ENCODE measurements at places on chromosomes 3 and 15.

GRCh38 chr3:61914276-61914675, 352.9 kb downstream of the PTPRG start:
- no peak for DNase-seq

- DNase-seq, result peak; percentile 9
These were observed 733 bp downstream of the RNF111 start for GRCh38 chr15:58988006-58988785.

DNA sequence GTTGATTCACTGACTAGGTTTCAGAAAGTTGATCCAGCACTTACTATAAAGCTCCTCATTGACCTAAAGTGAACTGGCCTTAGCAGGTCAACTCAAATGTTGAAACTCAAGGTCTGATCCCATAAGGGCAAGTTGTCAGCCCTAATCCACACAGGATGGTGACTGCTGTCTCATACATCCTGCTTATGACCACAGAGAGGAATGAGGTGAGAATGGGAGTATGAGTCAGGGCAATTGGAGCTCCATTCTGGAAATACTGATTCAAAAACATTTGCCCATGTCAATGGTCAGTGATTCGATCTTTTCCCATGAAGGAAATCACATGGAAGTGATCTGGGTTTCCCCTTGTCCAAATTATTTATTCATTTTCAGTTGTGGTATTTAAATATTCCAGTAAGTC, 78.7 kb downstream of the ZNF385D start:
- DNase-seq, result no peak

DNA sequence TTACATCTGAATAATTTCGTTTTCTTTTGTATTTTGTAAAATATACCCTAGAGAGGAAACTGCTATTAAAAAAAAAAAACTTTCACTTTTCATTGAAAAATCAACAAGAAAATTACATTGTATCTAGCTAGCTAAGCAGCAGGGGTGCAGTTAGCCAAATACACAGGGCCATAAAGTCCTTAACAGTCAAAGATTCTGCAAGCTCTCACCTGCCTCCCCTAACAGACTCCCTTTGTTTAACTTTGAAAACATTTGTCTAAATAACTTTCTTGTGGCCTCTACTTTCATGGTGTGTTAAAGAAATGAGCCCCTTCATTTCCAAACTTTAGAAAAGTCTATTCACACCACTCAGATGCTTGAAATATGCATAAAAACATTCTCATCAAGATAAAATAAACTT, 23.3 kb downstream of the CBLB start:
- DNase-seq, result no peak

GRCh38 chr3:61802772-61803171, 241.4 kb downstream of the PTPRG start:
- DNase-seq, result no peak

DNA sequence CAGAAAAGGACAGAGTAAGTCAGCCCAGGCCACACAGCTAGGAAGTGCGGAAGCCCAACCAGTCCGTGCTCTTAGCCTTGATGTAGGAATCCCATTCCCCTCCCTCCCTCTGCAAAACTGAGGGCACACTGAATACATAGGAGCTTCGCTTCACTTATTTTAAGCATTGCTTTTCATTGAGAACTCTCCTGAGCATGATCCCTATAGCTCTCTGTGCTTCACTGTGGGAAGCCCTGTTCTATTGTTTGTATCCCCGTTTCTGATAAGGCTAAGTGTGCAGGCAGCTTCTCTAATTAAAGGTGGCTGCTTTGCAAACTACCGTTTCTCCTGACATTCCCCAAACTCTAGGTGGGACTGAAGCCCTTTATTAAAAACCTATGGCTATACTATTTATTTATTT, 29.9 kb downstream of the IL5RA start:
- no peak for DNase-seq

DNA sequence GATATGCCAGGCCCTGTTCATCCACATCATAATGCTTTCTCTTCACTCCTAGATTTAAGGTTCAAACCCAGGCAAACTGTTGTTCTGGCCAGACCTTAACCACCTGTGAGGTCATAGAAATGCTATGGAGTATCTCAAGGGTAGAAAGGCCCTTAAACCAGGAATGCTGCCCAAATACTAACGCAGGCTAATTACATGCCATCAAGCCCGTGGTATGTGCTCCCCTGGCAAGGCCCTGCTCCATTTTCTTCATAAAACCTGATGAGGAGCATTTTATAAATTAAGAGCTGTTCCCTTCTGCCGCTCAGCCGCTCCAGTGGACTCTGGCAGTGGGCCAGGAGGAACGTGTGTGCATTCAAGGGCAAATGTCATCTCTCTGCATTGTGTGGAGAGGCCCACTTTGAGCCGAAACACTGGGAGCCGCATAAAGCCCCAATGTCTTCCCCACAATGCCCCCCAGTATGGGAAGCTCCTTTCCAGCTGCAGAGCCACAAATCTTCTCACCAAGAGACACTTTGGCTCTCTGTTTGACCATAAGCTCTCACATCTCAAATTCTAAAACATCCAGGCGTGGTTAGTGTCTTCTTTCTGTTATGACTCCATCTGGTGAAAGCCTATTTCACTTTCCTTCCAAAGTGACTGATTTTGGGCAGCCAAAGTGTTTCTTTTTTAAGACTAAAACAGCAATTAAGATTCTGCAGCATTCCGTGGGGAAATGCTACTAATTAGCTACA, 210.8 kb upstream of the NR2E3 start:
- no peak for DNase-seq

DNA sequence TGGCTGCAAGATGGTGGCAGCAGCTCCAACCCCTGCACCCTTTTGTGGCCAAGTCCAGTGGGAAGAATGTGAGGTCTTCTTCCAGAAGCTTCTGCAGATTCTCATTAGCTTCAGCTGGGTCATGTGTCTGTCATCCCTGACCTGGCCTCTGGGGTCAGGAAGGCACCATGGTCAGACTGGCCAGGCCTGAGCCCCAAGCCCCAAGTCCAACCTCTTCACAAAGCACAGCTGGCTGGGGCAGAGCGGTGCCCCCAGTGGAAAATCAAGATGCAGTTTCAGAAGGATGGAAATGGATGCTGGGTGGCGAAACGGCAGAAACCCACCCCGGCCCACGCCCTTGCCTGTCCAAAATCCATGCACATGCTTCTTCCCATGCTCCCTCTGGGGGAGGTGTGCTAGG, 15.9 kb upstream of the GATA2 start:
- DNase-seq, result no peak

DNA sequence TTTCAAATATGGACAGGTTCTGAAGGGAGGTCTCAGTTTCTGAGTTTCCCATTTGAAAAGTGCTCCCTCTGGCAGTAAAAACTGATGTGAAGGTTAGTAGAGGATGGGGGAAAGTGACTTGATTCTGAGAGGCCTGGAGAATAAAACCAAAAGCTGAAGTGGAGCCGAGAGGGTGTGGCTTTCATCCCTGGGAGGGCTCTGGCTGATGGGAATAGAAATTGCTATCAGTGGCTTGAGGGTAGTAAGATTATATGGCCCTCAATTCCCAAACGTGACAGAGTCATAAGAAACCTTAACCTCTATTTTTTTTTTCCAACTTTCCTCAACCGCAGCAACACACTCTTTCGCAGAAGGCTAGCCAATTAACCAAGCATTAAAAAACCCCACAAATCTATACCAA, 185.9 kb downstream of the MEIS2 start:
- DNase-seq, result no peak

GRCh38 chr3:194512895-194513601, 26.2 kb upstream of the ATP13A3 start:
- no peak for DNase-seq

DNA sequence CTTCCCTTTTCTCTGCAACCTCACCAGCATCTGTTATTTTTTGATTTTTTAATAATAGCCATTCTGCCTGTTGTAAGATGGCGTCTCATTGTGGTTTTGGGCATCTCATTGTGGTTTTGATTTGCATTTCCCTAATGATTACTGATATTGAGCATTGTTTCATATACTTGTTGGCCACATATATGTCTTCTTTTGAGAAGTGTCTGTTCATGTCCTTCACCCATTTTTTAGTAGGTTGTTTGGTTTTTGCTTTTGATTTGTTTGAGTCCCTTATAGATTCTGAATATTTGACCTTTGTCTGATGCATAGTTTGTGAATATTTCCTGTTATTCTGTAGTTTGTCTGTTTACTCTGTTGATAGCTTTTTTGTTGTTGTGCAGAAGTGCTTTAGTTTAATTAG, 312.2 kb upstream of the TBC1D5 start:
- DNase-seq, result no peak

- DNase-seq, result no peak
These were observed 36.6 kb downstream of the CHD2 start for GRCh38 chr15:92936693-92937092.

GRCh38 chr3:56720849-56721248, 37.8 kb upstream of the TASOR start:
- no peak for DNase-seq

GRCh38 chr3:24937228-24937627, 442.6 kb upstream of the THRB start:
- no peak for DNase-seq

- DNase-seq, result no peak
These were observed 152.5 kb downstream of the VPS13C start for GRCh38 chr15:61907753-61908086.

DNA sequence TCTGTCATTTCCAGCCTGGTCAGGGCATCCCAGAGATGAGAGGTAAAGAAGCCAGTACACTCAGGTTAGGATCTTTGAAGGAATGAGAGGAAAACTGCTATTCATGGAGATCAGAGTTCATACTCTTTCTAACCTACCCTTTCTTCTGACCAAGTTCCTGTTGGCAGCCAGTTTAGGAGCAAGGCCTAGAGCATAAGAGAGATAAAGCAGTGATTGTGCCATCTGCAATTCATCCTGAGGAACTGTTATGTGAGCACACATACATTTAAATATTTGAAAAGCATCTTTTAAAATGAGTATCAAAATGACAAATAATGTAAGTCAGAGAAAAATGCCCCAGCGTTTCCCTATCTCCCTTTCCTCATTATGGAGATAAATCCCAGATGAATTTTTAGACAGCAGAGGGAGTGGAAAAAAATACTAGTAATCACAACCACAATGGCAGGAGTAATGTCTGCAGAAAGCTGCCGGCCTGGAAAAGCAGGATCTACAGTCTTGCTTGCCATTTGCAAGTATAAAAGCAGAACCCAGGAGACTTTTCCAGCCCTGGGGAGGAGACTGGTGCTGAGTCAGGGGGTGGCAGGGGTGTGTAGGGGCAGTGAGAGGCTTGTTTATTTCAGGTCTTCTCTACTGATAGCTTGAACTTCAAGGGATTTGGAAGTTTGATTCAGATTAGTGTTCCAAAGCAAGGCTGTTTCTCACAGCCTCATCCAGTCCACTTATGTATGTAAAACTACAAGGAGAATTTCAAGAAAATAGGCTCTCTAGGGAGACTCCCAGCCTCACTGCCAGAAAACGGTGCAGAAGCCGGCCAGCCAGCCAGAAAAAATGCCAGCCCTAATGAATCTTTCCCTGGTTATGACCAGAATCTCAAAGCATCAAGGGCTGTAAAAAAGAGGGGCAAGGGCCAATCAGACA, 1052.4 kb downstream of the TUSC7 start:
- DNase-seq, result no peak

GRCh38 chr3:183619010-183619409, 16.4 kb upstream of the KLHL24 start:
- DNase-seq, result no peak

GRCh38 chr3:128067489-128067888, 15.3 kb downstream of the SEC61A1 start:
- no peak for DNase-seq

DNA sequence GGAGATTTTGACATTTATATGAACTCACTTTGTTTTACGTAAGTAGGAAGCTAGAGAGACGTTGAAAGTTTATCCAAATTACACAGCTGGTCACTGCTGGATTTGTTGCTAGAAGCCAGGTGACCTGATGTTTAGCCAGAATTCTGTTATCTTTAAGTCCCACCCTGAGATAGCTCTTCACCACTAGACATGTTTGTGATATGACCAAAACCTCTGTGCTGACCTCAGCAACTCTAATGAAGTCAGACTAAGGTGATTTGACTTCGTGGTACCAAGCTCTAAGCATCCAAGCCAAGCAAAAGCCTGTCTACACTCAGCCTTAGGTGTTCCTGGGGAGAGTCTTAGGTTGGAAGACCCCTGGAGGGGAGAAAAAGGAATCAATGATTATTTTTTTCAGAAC, 102.4 kb downstream of the ARRDC4 start:
- no peak for DNase-seq

DNA sequence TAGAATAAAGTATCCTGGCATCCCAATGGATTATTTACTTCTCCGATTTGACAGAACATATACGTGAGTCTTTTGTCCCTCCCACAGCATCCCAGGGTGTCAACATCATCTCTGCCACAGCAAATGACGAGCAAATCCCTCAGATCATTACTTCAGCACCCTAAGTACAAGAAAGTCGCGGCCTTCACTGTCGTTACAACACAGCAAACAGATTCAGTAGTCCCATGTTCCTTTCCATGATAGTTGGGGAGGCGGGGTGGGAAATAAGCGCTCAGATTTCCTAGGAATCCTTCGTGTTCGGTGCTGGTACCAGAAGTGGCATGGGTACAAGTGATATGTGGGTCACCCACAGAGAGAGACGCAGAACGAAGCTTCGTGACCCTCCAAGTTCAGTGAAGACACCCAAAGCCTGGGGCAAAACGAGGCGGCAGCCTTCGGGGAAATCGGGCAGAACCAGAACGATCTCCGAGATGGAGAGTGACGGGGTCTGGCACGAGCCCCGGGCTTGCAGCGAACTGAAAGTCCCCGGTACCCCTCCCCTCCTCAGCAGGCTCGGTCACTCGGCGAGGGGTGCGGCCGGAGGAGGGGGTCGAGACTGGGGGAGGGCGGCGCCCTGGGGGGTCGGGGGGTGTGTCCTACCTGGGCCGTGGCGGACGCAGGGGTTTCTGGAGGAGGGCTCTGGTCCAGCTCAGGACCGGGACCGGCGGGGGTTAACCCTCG, 619 bp downstream of the TTBK2 start:
- no peak for DNase-seq

GRCh38 chr3:17672506-17672905, 69.9 kb downstream of the TBC1D5 start:
- no peak for DNase-seq

GRCh38 chr3:119084371-119085069, 49.9 kb upstream of the IGSF11 start:
- no peak for DNase-seq

- no peak for DNase-seq
These were observed 37.7 kb downstream of the ALDH1L1 start for GRCh38 chr3:126142652-126143051.

DNA sequence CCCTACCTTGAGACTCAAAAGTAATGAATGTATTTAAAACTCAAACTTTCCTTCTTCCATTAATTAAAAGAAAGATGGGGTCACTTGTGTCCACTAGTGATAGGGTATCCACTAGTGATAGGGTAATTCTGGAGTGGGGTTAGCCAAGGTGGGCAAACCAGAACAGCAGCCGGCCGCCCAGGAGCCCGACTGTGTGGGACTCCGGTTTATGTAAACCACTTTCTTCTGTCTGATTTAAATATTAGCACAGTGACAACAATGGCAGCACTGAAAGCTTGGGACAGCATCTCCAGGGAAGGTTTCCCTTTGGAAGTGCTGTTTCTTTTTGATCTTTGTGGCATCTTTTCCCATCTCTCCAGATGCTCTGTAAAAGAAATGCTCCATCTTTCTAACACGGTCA, 722 bp downstream of the MYZAP start:
- DNase-seq, result no peak

GRCh38 chr15:70856884-70857561, 3.1 kb upstream of the LARP6 start:
- no peak for DNase-seq

All from iPS DF 19.7 (cell line).